Melanocyte of skin (primary cell): ENCODE measurements at places on chromosomes 5 and 9. TPM values are rescaled to one million over a fixed set of nuclear protein-coding genes. Genes with fewer than 3 reads are reported as not detected.

CDO1 gene
- 1.0 and 2.2 TPM in 2 replicates for total RNA-seq

GABRA6 gene
- total RNA-seq, result not detected in 2 replicates

GPR21 gene
- 0.69 and 1.1 TPM in 2 replicates for total RNA-seq

MAMDC4 gene
- total RNA-seq, result 0.69 and 0.73 TPM in 2 replicates

PLAC8L1 gene
- total RNA-seq, result 0.73 TPM in 1 of 2 replicates, not detected in the other

FBXL7 gene
- 26.5 and 34.4 TPM in 2 replicates for total RNA-seq

ZFP2 gene
- total RNA-seq, result 0.15 and 0.33 TPM in 2 replicates
